ENCODE measurements at places on chromosomes 3 and 15.

GRCh38 chr3:41148478-41148877 lies 50.8 kb upstream of the CTNNB1 start:
- no peak for DNase-seq

GRCh38 chr15:48814286-48814685 lies 3.4 kb upstream of the CEP152 start:
- no peak for DNase-seq

GRCh38 chr3:147846854-147847478 lies 437.8 kb downstream of the ZIC1 start:
- DNase-seq: no peak

DNA sequence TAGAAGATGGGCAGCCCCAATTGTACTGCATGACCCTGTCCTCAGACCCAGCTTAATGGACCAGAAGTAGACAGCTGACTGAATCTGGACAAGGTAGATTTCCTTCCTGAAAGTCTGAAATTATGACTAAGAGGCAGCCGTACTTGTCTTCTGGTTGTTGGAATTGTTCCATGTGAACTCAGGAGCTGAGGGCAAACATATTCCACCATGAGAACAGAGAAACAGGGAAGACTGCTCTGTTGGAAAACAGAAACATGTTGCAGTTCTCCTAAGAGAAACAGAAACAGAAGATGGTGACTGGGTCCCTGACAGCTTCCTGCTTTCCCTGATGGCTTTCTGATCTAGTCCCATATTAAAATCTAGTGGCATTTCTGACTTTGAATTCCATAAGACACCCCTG lies 24.1 kb downstream of the POPDC2 start:
- DNase-seq: no peak

DNA sequence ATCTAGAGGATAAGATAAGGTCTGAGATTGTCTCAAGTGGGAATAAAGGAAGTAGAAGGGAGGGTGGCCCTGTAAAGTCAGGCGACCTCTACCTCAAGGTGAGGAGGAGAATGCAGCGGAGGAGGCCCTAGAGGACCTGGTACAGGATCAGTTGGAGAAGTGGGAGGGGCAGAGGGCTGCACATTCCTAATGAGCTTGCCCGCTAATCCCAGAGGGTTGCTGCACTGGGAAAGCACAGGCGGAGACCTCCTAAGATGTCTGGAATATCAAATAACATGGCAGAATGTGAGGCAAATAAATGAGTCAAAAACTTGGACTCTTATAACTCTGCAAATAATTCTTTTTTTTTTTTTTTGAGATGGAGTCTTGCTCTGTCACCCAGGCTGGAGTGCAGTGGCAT lies 30.2 kb upstream of the VPS8 start:
- no peak for DNase-seq

DNA sequence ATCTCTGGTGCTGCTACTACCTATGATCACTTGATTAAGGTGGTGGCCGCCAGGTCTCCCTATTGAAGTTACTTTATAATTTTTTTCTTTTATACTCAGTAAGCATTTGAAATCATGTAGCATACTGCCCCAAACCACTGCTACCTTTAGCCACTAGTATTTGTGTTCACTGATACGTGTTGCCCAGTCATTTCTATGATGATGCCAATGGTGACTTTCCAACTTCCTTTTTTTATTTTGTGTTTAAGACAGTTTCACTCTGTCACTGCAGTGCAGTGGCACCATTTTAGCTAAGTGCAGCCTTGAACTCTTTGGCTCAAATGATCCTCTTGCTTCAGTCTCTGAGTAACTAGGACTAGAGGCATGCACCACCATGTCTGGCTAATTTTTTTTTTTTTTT lies 598.2 kb downstream of the NAALADL2 start:
- DNase-seq: no peak

DNA sequence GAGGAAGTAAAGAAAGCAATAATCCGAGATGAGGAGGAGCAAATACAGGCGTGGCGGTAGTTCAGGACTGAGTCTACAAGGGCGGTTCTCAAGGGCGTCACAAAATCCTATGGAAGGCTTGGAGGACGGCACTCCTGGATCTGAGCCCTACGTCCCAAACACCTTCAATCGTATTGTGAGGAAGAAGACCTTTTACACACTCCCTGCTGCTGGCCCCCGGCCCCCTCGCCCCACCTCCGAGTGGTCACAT lies 747 bp downstream of the PLD1 start:
- no peak for DNase-seq

DNA sequence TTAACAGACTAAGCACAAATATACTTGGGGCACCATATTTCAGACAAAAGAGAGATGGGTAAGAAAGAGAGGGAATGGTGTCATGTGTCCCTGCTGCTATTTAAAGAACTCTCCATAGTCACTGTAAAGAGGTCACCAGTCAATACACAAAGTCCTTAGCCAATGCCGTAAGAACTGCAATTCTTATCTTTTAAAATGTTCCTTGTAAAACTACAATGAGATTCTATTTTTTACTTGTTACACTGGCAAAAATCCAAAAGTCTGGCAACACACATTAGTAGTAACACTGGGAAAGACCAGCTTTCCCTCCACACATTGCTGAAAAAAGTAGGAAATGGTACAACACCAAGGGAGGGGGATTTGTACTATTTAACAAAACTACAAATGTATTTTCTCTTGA lies 189.4 kb downstream of the TBC1D5 start:
- no peak for DNase-seq

DNA sequence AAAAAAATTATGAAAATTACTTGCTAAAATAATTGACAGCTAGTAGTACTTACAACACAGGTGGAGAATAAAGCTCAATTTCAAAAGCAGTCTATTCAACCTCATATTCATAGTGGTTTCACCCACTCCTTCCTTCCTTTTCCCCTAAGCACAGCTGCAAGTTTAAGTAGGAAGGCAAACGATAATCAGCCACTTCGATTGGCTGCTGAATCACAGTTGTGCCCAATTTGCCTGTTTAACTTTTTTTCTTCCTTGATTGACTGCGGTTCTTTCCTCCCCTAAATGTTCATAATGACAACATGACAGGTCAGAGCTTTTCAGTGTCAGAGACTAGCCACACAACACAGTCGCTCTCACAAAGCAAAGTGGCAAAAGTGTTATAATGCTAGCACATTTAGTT lies 468.0 kb upstream of the GBE1 start:
- DNase-seq: no peak

- DNase-seq: no peak
Observed at GRCh38 chr3:149895339-149895738, 75.4 kb downstream of the PFN2 start.

GRCh38 chr3:36124118-36124796 lies 256.0 kb upstream of the STAC start:
- no peak for DNase-seq

- DNase-seq: no peak
Observed at GRCh38 chr3:159884661-159885402, 103.8 kb upstream of the IL12A start.

- no peak for DNase-seq
Observed at GRCh38 chr15:33150971-33151370, 43.5 kb downstream of the FMN1 start.

- no peak for DNase-seq
Observed at GRCh38 chr3:102078401-102078800, 229.1 kb downstream of the NFKBIZ start.

GRCh38 chr3:123919353-123919752 lies 35.2 kb upstream of the MYLK start:
- no peak for DNase-seq

DNA sequence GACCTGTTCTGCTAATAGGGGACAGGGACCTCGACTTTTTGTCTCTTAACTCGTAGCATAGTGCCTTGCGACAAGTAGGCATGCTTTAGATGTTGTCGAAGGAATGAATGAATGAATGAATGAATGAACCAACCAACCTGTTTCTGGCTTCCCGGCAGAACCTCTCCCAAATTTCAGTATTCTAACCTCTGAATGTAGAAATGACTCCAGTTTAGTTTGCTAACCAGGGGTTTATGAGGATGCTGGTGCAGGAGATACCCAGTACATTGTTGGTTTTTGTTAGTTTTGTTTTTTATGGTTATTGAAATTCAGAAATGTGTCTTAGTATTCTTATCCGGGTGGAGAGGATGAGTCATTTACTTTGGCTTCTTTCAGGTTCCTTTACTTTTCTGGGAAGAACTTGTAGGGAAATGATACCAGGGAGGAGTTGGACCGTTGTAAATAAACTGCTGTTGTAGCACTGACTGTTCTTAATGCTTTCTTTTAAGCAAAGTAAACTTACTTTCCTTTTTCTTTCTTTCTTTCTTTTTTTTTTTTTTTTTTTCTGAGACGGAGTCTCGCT lies 29.6 kb upstream of the EHHADH start:
- no peak for DNase-seq

GRCh38 chr15:54582863-54583643 lies 604.8 kb downstream of the UNC13C start:
- DNase-seq: no peak

Measured in left cardiac atrium (tissue), 4 donors.